A549 treated with CpdA at 1 μM for 4 hours (cell line): ENCODE measurements at places on chromosomes 7 and 10. TPM values are rescaled to one million over a fixed set of nuclear protein-coding genes. Genes with fewer than 3 reads are reported as not detected.

The TAS2R3 gene
- total RNA-seq: not detected in 5 replicates

The KAZALD1 gene
- total RNA-seq: 2.2 to 2.9 TPM (median 2.3 TPM) in 5 replicates

The DGKB gene
- total RNA-seq: not detected in 5 replicates

The HMX3 gene
- total RNA-seq: not detected in 5 replicates

The WDFY4 gene
- total RNA-seq: under 0.01 TPM in 1 of 5 replicates, not detected in the others
